OCI-LY7 (cell line): ENCODE measurements at places on chromosomes 12 and 14. TPM values are rescaled to one million over a fixed set of nuclear protein-coding genes. Genes with fewer than 3 reads are reported as not detected.

GRCh38 chr14:78921856-78922255, 751.7 kb downstream of the NRXN3 start:
- no peak for DNase-seq

- DNase-seq, result no peak
These were observed 227.8 kb downstream of the SPTSSA start for GRCh38 chr14:34234258-34234657.

GRCh38 chr14:20904393-20905029, 13.3 kb downstream of the RNASE3 start:
- no peak for DNase-seq

DNA sequence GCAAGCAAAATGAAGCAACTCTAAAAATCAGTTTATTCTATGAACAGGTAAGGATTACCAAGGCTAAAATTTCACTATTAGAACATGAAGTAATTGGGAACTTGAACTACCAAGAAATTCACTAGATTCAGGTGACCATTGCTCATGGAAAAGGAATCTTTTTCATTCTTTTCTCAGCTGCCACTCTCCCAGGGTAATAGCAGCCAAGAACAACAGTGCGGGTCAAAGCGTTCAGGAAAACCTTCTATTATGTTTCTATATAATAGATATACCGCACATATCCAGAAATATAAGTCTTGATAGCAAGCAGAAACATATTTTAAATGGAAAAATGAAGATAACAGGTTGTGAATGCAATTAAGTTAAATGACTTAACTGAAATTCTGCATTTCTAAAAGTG, 125.6 kb downstream of the NELL2 start:
- no peak for DNase-seq

GRCh38 chr12:120094485-120094884, 22.1 kb downstream of the RAB35 start:
- no peak for DNase-seq

DNA sequence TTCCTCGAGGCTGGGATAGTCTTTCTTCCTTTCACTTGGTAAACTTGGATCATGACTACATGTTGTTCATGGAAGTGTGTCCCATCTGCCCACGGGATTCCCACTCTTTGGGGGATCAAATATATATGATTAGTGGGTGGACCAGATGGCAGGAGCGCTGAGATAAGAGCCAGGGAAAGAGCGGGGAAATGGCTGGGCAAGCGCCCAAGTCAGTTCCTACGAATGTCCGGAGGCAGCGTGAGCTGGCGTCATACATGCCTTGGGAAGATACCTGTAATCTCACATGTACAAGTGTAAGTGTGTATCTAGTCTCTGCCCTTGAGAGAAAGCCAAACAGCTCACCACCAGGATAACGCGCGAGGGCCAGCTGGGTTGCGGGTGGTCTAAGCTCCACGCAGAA, 62.3 kb downstream of the FZD10 start:
- no peak for DNase-seq

GRCh38 chr12:29578070-29578469, 80.6 kb upstream of the OVCH1 start:
- DNase-seq, result no peak

GRCh38 chr12:44441155-44441554, 435.0 kb downstream of the NELL2 start:
- no peak for DNase-seq

DNA sequence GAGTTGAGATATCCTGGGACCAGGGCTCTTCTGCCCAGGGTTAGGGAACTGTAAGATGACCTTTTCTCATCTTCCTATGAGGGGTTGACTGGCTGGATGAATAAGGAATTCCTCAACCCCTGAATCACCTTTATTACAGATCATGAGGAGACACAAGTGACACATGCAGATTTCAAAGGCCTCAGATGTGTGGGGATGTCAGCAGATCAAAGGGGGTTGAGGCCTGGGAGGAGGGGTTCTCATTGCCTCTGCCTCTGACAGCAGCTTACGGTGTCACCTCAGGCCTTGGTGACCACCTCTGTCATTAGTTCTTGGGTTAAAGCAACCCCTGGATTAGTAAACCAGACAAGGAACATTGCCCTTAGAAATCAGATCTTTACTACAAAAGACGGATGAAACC, 2.1 kb upstream of the KRT72 start:
- DNase-seq, result no peak

- DNase-seq, result no peak
These were observed 1.2 kb downstream of the GLT8D2 start for GRCh38 chr12:104048811-104049210.

DNA sequence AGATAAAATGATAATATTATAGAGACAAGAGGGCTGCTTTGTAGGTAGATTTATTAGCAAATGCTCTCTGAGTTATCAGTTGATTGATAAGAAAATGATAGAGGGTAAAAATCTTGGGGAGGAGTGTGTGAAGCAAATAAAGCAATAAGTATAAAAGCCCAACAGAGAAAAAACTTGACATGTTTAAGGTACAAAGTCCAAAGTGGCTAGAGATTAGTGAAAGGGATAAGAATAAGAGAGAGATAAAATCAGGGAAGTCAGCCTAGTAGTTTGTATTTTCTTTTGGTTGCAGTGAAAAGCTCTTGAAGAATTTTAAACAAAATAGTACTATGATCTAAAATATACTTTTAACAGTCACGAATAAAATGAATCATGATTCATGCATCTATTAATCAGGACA, 246.2 kb upstream of the LRIG3 start:
- no peak for DNase-seq

- peak; percentile 36 for DNase-seq
These were observed 21.8 kb downstream of the SENP1 start for GRCh38 chr12:48084066-48084465.

DNA sequence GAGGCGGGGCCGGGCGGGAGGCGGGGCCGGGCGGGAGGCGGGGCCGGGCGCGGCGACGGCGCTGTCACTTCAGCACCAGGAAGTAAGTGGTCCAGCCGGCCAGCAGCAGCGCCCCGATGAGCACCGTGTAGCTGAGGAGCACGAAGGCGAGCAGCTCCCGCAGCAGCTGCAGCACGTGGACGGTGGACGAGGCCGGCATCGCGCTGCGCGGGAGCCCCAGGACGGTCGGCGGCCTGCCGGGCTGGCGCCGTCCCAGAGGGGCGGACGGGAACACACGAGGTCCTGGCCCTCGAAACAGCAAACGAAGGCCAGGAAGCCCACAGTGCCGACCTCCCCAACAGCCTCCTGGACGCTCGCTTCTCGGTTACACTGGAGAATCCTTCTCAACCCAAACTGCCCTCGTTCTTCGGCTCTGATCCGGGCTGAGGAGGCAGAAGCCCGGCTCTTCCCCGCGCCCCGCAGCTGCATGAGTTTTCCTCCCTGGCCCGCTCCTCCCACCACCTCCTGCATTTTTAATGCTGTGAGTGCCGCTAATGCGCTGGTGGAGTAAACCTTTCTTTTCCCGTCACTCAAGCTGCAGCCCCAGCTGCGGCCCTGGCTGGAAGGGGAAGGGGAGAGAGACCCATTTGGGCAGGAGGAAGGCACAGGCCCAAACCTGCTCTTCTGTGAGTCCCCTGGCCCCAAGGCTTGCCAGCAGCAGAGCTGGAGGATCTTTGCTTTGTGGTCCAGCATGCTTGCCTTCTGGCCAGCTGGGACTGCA, 694 bp upstream of the DIABLO start:
- no peak for DNase-seq

DNA sequence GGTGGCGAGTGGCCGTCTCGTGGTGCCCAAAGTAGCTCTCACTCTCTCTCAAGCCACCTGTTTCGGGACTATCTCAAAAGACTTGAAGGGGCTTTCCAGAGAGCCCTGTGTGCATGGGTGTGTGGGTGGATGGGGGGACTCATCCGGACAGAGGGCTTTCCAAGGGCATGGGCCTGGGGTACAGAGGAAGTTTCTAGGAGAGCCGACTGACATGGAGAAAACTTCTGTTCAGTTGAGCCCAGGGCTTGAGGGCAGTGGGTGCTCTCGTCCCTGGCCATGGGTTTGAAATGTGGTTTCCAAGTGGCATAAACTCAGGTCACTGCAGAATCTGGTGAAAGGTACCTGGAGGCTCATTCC, 47.4 kb upstream of the MEG3 start:
- DNase-seq, result no peak

The VWF gene
- 0.32 and 0.35 TPM in 2 replicates for total RNA-seq

The RAPGEF3 gene
- 2.9 and 4.7 TPM in 2 replicates for total RNA-seq

The ATP23 gene
- 27.5 and 31.7 TPM in 2 replicates for total RNA-seq

The AREL1 gene
- total RNA-seq, result 37.8 and 41.5 TPM in 2 replicates

The BEGAIN gene
- total RNA-seq, result 0.06 and 0.76 TPM in 2 replicates

The SSTR1 gene
- not detected in 2 replicates for total RNA-seq

The FAM181A gene
- total RNA-seq, result not detected in 2 replicates

The SERPINA10 gene
- not detected in 2 replicates for total RNA-seq

The ZNF10 gene
- 7.1 and 10.1 TPM in 2 replicates for total RNA-seq

The IFNG-AS1 gene
- total RNA-seq, result 36.8 and 37.8 TPM in 2 replicates

The KCNH3 gene
- total RNA-seq, result 0.57 TPM in 1 of 2 replicates, not detected in the other

The CLECL1 gene
- 106 and 114 TPM in 2 replicates for total RNA-seq
